Bronchial epithelial cell (primary cell): ENCODE measurements at places on chromosomes 1 and 21.
A peak's percentile ranks its signal among the peaks of the same experiment; 100 is the strongest.

DNA sequence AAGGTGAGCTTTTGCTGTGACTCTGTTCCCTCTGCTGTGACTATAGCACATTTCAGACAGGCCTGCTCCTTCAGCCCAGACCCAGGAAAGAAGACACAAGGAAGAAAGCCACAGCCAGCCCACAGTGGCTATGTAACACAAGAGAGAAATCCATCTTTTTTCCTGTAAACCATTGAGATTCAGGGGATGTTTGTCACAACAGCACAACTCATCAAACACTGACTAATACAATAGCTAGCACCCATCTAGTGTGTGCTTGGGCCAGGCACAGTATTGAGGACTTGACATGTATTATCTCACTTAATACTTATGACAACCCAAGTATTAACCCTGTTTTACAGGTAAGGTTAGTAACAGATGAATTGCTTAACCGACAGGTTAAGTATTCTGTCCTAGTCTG, 29.8 kb downstream of the TAS1R2 start:
- no peak for DNase-seq

DNA sequence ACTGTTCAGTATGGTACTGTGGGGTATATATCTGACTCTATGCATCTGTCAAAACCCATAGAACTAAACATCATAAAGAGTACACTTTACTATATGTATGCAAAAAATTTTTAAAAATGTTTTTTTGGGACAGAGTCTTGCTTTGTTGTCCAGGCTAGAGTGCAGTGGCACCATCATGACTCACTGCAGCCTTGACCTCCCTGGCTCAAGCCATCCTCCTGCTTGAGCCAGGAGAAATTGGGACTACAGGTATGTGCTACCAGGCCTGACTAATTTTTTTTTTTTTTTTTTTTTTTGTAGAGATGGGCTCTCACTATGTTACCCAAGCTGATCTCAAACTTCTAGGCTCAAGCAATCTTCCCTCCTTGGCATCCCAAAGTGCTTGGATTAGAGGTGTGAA, 11.5 kb downstream of the TRIT1 start:
- DNase-seq = no peak

DNA sequence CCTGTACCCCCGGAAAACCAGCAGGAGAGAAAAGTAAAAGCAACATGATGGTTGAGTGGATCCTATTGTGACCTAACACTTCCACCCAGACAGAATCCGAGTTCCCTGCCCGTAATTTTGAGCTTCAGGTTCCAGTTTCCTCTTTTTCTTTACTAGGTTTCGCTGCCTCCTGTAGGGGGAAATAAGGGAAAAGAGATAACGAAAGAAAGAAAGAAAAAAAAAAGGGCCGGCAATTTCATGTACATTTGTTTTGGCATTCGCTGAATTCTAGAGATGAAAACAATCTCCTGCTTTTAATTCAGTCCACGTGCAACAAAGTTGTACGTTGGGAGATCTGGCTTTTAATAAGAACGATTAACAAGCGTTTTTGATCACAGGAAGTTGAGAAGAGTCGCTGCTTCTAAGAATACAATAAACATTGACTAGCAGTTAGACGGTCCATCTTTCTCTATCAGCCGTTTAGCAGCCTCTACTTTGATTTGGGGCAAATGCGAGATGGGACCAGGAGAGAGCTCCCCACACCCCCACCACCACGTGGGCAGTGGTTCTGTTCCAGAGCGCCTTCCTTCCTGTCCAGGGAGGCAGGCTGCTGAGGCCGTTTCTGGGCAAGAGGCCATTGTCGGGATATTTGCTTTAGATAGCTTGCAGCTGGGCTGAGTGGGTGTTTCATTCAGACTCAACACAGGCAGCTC, 155.9 kb upstream of the RUNX1 start:
- DNase-seq = no peak

DNA sequence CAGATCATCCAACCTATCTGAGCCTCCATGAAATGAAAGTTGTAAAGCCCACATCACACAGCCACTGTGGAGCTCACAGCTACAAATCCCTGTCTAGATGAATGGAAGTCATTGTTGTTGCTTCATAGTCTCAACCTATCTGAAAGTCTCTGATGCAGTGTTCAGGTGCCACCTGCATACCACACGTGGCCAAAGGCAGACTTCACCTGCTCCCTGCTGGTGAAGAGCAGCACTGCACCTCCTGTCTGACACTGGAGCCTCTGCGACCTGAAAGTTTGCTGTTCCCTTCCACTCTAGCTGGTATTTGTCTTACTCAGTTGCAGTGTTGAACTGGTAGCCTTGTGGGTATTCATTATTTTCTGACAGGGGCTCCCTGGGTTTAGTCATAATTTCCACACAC, 18.4 kb downstream of the LORICRIN start:
- peak; percentile 64 for DNase-seq

DNA sequence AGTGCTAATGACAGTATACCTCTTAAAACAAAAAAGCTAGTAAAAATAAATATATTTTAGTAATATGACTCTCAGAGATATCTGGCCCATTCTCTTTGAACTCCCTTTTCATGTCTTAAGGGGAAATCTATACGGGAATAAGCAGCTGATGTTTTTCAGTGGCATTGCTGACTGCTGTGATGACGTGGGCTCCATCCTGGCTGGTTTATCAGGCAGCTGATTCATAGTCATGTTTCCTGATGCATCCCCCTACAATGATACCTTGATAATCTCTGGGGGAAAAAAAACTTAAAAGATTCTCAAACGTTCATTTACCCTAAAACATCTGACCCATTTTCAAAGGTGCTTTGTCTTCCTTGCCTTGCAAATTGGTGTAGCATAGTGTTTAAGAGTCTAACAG, 53.8 kb downstream of the ABCA4 start:
- no peak for DNase-seq
